ENCODE measurements at places on chromosomes 6 and 20.
A peak's percentile ranks its signal among the peaks of the same experiment; 100 is the strongest.

- H3K4me3 ChIP-seq = no peak overlapping the region
- H3K27me3 ChIP-seq = peaks cover under 1% of the 10 kb centered on the region
- H3K36me3 ChIP-seq = peaks cover 2% of the 10 kb centered on the region
- DNase-seq = no peak
- no peak overlapping the region for H3K27ac ChIP-seq
- H3K4me1 ChIP-seq = peaks cover 32% of the 10 kb centered on the region
Measured at GRCh38 chr6:109512271-109512817, 29.3 kb upstream of the ZBTB24 start.

DNA sequence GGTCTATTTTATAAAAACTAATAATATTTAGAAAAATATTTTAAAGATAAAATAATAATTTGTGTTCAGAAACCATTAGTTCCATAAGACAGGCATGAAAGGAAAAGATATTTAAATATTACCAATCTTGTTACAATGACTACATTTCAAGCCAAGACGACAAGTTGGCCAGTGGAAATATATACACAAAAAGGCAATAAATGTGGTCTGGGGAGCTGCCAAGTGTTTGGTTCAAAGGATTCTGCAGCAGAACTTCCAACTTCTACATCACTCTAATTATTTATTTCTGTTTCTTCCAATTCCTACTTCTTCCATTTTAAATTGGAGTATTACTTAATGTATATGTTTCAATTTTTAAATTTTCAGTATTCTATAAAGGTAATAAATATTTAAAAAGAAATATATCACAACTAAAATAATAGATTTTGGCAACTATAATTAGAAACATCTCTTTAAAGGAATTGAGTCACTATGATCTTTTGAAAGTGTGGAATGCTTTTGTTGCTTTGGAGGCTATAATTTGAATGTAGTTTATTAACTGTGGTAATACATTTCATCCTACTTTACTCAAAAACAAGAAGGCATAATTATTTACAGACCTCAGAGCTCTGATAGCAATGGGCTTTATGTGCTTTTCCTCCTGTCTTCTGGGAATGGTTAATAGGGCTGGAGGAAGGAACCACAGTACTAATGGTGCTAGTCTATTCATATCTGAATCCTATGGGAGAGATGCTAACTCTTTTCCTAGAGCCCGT is 129.7 kb upstream of the FAM184A start:
- H3K27me3 ChIP-seq = no peaks in the 10 kb centered on the region
- DNase-seq = no peak
- H3K4me1 ChIP-seq = peaks cover 17% of the 10 kb centered on the region
- peaks cover 18% of the 10 kb centered on the region for H3K36me3 ChIP-seq

DNA sequence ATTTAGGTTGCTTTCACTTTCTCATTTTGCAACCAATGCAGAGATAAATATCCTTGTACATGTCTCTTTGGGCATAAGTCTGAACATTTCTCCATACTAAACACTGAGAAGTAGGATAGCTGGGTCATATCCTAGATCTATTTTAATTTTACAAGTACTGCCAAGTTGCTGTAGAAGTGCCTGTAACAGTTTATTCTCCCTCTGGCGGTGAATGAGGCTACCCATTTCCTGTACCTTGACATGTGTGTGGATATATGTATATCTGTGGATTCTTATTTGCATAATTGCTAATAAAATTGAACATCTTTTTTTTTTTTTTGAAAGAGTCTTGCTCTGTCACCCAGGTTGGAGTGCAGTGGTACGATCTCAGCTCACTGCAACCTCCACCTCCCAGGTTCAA is 48.0 kb upstream of the PNRC1 start:
- H3K4me1 ChIP-seq = peaks cover 2% of the 10 kb centered on the region
- no peak for DNase-seq
- H3K27ac ChIP-seq = no peak overlapping the region
- H3K4me3 ChIP-seq = no peak overlapping the region
- H3K36me3 ChIP-seq = no peaks in the 10 kb centered on the region
- peaks cover 3% of the 10 kb centered on the region for H3K27me3 ChIP-seq

DNA sequence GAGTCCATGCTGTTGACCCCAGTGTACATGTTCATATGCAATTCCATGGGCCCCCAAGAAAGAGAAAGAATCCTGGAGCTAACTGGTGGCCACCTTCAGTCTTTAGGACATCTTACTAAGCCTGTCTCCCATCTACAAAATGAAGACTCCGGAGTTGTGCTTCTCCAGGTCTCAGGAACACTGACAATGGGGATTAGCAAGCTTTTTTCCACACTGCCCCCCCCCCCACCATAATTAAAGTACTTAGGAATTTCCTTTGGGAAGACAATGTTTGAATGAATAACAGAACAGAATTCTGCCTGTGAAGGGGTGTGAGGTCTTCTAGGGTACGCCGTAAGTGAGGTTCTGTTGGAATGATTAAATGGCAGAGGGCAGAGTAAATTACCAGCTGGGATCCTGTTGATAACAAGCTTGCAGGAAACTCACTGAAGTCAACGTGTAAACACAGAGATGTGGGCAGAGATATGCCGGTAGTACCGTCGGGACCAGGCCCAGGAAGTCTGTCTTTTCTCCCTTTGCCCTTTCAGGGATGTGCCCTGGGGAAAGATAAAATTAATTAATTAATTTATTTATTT is 63.1 kb downstream of the ANKRD6 start:
- no peaks in the 10 kb centered on the region for H3K4me1 ChIP-seq
- no peak overlapping the region for H3K4me3 ChIP-seq
- DNase-seq = no peak
- H3K27ac ChIP-seq = no peak overlapping the region
- H3K36me3 ChIP-seq = no peaks in the 10 kb centered on the region
- peaks cover 2% of the 10 kb centered on the region for H3K27me3 ChIP-seq

- H3K36me3 ChIP-seq = no peaks in the 10 kb centered on the region
- H3K27me3 ChIP-seq = peaks cover 2% of the 10 kb centered on the region
- DNase-seq = no peak
- H3K4me1 ChIP-seq = no peaks in the 10 kb centered on the region
Measured at GRCh38 chr6:52749556-52750152, 13.6 kb downstream of the GSTA2 start.

DNA sequence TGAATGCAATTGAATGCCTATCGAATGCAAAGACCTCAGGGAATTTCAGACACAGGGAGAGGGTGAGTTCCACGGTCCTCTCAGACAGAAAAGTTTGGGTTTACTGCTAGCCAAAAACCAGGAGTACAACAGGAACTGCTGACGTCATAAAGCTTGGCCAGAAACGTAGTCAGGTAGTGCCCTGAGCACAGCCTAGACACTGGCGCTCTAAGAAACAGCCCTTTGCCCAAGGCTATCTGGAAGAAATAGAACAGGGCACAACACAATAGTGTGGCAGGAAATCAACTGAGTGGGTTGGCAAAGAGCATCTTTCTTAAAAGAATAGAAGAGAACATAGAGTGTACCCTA is 58.0 kb downstream of the GFOD1 start:
- peaks cover 3% of the 10 kb centered on the region for H3K36me3 ChIP-seq
- no peak for DNase-seq
- H3K4me1 ChIP-seq = peaks cover 56% of the 10 kb centered on the region
- no peak overlapping the region for H3K27ac ChIP-seq
- H3K27me3 ChIP-seq = no peaks in the 10 kb centered on the region

- H3K4me1 ChIP-seq = no peaks in the 10 kb centered on the region
- no peak overlapping the region for H3K27ac ChIP-seq
- no peak overlapping the region for H3K4me3 ChIP-seq
- no peaks in the 10 kb centered on the region for H3K36me3 ChIP-seq
Measured at GRCh38 chr6:14550822-14551221, 433.2 kb downstream of the CD83 start.

GRCh38 chr6:133339543-133340384 is 98.6 kb downstream of the EYA4 start:
- no peak overlapping the region for H3K27ac ChIP-seq
- no peaks in the 10 kb centered on the region for H3K36me3 ChIP-seq
- no peaks in the 10 kb centered on the region for H3K27me3 ChIP-seq
- DNase-seq = no peak

- H3K4me3 ChIP-seq = peak overlapping the region; percentile 54
- no peak for DNase-seq
- peaks cover 15% of the 10 kb centered on the region for H3K27me3 ChIP-seq
Measured at GRCh38 chr6:41781366-41781730, 766 bp downstream of the PRICKLE4 start.

- H3K27me3 ChIP-seq = no peaks in the 10 kb centered on the region
- DNase-seq = no peak
- H3K27ac ChIP-seq = no peak overlapping the region
- H3K4me1 ChIP-seq = no peaks in the 10 kb centered on the region
- peaks cover 14% of the 10 kb centered on the region for H3K36me3 ChIP-seq
Measured at GRCh38 chr6:31752739-31753319, 9.6 kb upstream of the SAPCD1 start.

DNA sequence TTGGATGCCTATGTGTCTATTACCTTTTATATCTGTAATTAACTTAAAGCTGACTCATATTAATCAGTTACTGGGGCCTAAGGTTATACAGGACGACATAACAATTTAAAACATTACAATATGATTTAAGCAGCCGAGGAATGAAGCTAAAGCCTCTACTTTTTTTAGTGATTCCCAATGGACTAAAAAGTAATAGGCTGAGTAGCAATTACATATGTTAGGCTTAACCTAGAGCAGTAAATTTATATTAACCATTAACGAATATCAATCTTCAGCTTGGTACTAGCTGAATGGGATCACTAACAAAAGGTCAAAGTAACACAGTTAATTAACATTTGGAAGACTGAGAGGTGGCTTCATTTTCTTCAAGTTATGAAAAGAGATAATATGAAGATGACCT is 43.1 kb downstream of the STK38 start:
- H3K27ac ChIP-seq = no peak overlapping the region
- peaks cover 71% of the 10 kb centered on the region for H3K36me3 ChIP-seq
- no peak for DNase-seq
- H3K27me3 ChIP-seq = no peaks in the 10 kb centered on the region

GRCh38 chr6:100839419-100839818 is 41.7 kb downstream of the ASCC3 start:
- no peaks in the 10 kb centered on the region for H3K4me1 ChIP-seq
- H3K4me3 ChIP-seq = no peak overlapping the region

GRCh38 chr6:53049415-53049814 is 15.8 kb upstream of the FBXO9 start:
- H3K36me3 ChIP-seq = peaks cover 11% of the 10 kb centered on the region
- H3K4me3 ChIP-seq = no peak overlapping the region
- H3K27ac ChIP-seq = no peak overlapping the region
- no peak for DNase-seq
- no peaks in the 10 kb centered on the region for H3K27me3 ChIP-seq

- H3K36me3 ChIP-seq = no peaks in the 10 kb centered on the region
- no peak overlapping the region for H3K4me3 ChIP-seq
- no peak overlapping the region for H3K27ac ChIP-seq
- no peaks in the 10 kb centered on the region for H3K27me3 ChIP-seq
- H3K4me1 ChIP-seq = no peaks in the 10 kb centered on the region
Measured at GRCh38 chr6:87376643-87377042, 31.1 kb upstream of the CFAP206 start.

All from activated CD4-positive, alpha-beta memory T cell treated with anti-CD3 and anti-CD28 coated beads, Interleukin-2, amount 10 ng/mL, durations not matched to agents 7 days and 5 days (primary cell).